H4 (cell line): ENCODE measurements at places on chromosomes 1 and 21. TPM values are rescaled to one million over a fixed set of nuclear protein-coding genes. Genes with fewer than 3 reads are reported as not detected.
A peak's percentile ranks its signal among the peaks of the same experiment; 100 is the strongest.

GRCh38 chr1:108704496-108704895 lies 8.2 kb upstream of the FNDC7 start:
- peak; percentile 14 for DNase-seq

DNA sequence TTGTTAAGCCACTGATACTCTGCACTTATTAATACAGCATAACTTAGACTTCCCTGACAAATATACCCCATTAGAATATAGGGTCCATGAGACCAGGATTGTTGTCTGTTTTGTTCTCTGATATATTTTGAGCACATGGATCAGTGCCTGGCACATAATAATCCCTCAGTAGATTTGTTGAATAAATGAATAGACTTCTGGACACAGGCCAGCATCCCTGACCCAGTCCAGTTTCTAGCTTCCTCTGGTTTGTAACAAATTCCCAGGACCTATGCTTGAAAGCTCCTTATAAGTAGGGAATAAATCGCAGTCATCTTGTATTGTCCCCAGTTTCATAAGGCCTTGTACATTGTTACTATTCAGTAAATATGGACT lies 58.2 kb upstream of the GADD45A start:
- no peak for DNase-seq

GRCh38 chr1:87528754-87529517 lies 200.3 kb downstream of the LMO4 start:
- no peak for DNase-seq

PGLYRP4 gene
- not detected in 2 replicates for total RNA-seq

OBSCN gene
- total RNA-seq, result 1.1 and 2.4 TPM in 2 replicates

ANGEL2 gene
- 30.8 and 32.7 TPM in 2 replicates for total RNA-seq

DNA sequence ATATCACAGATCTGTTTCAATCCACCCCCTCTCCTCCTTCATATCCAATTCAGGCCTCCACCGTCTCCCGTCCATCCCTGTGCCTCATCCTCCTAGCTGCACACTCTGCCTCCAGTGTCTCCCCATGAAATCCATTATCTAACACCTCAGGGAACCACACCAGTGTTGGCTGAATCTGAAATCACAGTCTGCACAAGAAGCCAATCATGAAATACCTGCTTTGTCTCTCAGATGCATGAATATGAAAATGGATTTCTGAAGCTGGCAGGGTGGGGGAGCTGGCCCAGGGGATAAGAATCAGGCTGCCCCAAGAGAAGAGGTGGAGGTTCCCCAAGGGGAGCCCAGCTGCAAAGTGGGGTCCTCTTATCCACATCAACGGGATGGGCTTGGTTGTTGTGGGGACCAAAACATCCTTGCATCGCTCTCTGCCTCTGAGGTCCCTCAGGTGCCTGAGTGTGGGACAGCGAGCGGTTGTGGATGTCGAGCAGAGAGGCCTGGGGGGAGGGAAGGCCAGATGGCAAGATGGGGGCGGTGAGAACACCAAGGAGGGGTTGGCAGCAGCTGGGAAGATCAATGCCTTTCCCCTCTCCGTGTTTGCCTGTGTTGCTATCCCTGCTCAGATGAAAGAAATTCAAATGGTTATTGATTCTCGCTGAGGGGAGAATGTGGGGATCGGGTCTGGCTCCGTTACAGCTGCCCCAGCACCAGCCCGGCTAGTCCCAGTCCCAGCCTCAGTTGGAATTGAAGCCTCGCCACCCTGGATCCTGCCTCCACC lies 237.3 kb upstream of the POU3F1 start:
- DNase-seq, result no peak

GRCh38 chr1:183180634-183181056 lies 5.4 kb upstream of the LAMC2 start:
- DNase-seq, result peak; percentile 81

- DNase-seq, result no peak
These were observed 305.4 kb downstream of the DISC1 start for GRCh38 chr1:231931846-231932454.

DNA sequence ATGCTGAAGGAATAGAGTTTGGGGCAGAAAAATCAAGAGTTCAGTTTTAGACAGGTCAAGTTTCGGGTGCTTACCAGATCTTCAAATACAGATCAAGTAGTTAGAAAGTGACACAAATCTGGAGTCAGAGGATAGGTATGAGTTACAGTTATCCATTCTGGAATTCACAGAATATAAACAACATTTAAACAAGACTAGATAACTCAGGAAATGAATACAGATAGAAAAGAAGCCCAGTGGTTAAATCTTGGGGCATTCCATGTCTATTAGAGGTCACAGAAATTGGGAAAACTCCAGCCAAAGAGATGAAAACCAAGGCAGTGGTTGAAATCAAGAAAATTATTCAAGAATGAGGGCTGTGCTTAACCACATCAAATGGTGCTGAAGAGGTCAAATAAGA lies 187.0 kb upstream of the HP1BP3 start:
- no peak for DNase-seq

DNA sequence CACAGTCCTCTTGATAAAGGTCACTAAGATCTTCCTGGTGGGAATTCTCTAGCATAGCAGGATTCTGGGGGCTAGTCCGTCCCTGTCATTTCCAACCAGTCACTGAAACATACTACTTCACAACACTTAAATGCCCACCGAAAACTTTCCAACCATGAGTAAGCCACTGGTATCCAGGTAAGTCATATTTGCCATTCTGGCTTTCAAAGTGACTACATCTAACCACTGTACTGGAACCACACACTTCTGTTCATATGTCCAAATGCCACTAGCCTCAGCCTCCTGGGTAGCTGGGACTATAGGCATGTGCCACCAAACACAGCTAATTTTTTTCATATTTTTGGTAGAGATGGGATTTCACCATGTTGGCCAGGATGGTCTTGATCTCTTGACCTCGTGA lies 64.3 kb upstream of the VANGL1 start:
- no peak for DNase-seq

- DNase-seq, result no peak
These were observed 6.6 kb downstream of the CLIC4 start for GRCh38 chr1:24751833-24752232.

MAP3K21 gene
- 2.6 and 5.1 TPM in 2 replicates for total RNA-seq

DNA sequence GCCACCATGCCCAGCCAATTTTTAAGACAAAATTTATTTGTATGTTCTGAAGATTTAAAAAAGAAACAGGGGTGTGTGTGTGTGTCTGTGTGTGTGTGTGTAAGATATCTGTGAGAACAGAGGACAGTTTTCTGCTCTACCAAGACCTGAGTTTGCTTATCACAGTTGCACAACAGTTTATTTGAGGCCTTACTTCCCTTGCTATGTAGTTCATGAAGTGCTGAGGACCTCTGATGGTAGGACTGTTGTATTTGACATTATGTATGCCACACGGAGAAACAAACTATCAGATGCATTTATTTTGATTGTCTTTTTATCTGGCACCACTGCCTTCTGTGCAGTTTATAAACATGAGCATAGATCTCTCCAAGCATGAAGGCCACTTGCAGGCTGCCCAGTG lies 355.2 kb downstream of the PBX1 start:
- peak; percentile 42 for DNase-seq

NBPF4 gene
- not detected in 2 replicates for total RNA-seq

DNA sequence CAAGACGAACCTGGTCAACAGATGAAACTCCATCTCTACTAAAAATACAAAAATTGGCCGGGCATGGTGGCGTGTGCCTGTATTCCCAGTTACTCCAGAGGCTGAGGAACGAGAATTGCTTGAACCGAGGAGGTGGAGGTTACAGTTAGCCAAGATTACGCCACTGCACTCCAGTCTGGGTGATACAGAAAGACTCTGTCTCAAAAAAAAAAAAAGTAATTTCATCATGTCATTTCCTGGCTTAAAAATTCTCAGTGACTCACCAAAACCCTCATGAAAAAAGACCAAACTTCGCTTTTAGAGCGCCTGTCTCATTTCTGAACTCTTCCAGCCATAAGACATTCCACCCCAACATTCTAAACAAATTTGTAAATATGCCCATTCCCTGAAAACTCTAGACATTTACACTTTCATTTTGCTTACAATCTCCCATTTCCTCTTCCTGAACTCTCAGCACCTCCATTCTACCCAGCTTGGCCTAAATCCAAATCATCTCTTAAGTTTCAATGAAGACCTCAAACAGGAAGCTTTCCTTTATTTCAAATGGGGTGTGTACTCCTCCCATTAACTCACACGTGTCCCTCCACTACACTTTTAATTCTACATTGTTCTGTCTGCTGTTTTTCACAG lies 50.5 kb upstream of the PRRC2C start:
- peak; percentile 82 for DNase-seq

DNA sequence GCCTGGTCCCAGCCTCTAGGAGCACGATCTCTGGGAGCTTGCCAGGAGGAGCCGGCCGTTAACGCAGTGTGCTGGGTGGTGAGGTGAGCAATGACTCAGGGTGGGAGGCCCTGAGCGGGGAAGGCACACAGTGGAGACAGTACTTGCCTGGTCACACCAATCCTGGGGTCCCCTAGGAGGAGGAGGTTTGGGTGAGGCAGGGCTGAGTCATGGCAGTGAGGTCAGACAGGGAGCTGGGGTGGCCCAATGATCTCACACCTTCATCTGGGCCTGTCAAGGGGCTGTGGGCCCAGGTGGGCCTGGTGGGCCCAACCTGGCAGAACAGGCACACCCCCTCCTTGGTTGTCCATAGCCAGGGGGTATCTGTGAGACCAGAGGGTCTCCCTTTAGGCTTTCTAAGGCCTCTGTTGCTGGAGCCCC lies 8.6 kb upstream of the EDN2 start:
- peak; percentile 94 for DNase-seq

DNA sequence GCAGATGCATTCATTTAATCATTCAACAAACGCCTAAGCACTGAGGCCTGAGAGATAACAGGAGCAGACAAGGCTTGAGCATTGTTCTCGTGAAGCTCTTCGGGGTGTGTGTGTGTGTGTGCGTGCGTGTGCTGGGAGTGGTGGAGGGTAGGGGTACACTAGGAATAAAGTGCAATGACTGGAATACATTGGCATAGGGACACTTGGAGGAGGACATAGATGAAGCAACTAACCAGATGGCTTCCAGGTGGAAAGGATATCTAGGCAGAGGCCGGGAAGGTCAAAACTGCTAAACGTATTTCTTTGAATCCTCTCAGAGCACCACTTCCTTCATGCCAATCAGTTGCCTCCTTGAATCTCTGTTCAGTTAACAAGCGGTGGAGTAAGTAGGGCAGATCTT lies 92.6 kb downstream of the TPR start:
- DNase-seq, result no peak

CLCA4 gene
- not detected in 2 replicates for total RNA-seq

GRCh38 chr1:177210071-177210470 lies 39.3 kb downstream of the BRINP2 start:
- no peak for DNase-seq

BRDT gene
- not detected in 2 replicates for total RNA-seq

HOOK1 gene
- 0.02 TPM in 1 of 2 replicates, not detected in the other for total RNA-seq

DNA sequence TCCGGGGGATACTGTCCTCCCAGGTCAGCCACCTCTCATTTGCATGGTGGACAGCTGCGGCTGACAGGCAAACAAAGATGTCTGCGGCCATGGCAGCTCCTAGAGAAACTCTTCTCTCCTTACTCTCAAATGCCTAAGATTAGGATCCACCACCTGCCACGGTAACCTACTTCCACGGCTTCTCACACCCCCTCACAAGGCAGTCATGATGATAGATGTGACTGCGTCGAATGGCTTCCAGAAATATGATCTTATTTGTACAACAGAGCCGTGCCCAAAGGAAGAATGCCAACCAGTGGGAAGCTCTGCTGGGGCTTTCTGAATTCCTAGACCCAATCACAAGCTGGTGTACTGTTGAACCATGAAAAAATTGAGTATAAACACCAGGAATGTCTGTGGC lies 73.4 kb downstream of the BACE2 start:
- DNase-seq, result no peak

DNA sequence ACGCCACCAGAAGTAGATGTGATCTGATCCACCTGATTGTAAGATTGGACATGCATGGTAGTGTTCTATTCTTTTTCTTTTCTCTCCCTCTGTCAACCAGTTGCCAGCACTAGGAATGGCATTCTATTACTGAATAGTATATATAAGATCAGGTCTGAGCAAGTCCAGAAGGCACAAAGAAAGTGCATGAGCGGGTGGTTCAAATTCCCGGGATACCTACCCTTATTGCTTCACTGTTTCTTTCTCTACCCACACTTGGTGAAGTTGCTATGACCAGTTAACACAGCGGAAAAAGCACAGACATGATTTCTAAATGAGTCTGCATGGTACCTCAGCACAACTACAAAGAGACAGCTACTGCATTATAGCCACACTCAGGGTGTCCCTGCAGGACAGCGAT lies 64.0 kb downstream of the SLC9A1 start:
- no peak for DNase-seq

DNA sequence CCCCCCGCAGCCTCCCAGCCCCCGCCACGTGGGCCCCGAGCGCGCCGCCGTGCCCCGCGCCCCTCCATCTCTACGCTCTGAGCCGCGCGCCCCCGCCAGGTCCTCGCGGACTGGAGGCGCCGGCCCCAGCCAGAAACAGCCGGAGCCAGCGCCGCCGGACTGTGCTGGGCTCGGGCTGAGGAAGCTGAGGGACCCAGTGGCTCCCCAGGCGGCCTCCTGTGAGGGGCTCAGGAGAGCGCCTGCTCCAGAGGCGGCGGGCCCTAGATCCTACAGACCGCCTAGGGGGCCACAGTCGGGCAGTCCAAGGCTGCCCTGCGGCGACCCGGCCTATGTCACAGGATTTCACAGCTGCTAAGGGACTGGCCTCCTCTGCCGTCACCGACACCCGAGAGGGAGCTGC lies 82.1 kb downstream of the NENF start:
- no peak for DNase-seq
